Brain (organoid and tissue), 16 donors: ENCODE measurements at places on chromosomes 6 and 20. TPM values are rescaled to one million over a fixed set of nuclear protein-coding genes. Genes with fewer than 3 reads are reported as not detected.
A peak's percentile ranks its signal among the peaks of the same experiment; 100 is the strongest.

DNA sequence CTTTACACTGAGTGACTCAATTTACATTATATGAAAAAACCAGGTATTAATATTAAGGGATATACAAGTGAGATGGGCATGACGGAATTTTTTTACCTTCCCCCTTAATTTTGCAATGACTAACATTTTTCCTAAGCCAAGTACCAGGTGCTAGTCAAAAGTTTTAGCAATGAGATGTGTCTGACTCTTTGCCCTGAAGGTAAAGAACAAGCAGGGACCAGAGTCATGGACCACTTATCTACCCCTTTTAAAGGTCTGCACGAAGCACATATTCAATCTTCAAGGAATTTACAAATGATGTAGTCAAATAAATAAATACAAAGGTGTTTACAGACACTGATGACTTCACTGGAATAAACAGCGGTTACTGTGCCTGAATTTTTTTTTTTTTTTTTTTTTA lies 1.4 kb downstream of the GLO1 start:
- no peak for DNase-seq

GRCh38 chr20:54981175-54981574 lies 505.8 kb downstream of the DOK5 start:
- no peak for DNase-seq

GRCh38 chr20:50331469-50332363 lies 141.1 kb downstream of the CEBPB start:
- DNase-seq = no peak

DNA sequence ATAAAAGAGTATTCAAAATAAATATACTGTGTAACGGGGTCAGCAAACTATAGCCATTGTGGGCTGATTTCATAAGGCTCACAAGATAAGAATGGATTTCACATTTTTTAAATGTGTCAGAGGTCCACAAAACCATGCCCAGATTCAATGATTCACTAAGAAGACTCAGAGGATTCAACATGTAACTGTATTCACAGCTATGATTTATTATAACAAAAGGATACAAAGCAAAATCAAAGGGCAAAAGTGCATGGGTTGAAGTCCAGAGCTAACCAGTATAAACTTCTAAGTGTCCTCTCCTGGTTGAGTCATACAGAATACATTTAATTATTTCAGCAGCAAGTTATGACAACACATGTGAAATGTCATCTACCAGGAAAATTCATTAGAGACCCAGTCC lies 49.2 kb downstream of the TBC1D32 start:
- DNase-seq = no peak

GRCh38 chr20:53943522-53944291 lies 126.7 kb downstream of the BCAS1 start:
- DNase-seq = peak; percentile 71

DNA sequence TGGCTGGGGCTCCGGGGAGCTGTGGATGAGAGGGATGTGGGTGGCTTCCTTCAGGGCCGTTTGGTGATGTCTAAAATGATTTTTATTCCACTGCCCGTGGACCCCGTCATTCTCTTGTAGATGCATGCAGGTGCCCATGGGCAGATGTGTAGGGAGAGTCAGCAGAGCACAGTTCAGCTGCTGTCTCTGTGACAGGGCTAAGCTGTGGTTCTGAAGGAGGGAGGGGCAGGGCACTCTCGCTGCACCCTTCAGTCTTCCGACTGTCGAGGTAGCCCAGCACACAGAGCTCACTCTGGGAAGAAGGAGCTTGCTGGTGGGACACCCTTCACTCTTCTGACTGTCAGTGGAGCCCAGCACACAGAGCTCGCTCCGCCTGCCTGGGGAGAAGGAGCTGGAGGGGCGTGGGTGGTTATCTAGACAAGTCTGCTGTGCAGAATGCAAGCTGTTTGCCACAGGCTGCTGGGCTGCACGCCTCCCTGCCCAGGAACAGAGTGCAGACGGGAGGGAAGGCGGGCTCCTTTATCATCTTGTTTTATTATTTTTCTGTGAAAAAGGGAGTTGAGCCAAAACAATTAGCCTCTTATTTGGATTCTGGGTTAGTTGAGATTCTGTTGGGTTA lies 28.4 kb upstream of the ADRM1 start:
- DNase-seq = no peak

DNA sequence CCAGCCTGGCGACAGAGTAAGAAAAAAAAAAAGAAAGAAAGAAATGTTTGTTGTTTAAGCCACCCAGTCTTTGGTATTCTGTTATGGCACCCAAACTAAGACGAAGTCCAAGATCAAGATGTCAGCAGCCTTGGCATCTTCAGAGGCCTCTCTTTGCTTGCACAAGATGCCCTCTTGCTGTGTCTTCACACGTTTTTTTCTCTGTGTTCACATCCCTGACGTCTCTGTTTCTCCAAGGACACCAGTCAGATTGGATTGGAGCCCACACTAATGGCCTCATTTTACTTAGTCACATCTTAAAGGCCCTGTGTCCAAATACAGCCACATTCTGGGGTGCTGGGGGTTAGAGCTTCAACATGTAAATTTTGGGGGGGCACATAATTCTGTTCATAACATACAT lies 380.9 kb downstream of the GJA1 start:
- no peak for DNase-seq

DNA sequence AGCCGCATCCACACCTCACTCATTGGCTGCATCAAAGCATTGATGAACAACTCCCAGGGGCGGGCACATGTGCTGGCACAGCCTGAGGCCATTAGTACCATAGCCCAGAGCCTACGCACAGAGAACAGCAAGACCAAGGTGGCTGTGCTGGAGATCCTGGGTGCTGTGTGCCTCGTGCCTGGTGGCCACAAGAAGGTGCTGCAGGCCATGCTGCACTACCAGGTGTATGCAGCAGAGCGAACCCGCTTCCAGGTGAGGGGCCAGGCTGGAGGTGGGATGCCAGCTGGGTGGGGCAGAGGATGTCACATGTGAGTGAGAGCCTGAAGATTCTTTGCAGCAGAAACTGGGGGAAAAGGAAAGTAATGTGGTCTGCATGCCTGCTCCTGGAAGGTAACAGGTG lies 66.7 kb downstream of the MOCS1 start:
- DNase-seq = no peak

GRCh38 chr20:3935956-3936340 lies 46.8 kb downstream of the PANK2 start:
- DNase-seq = no peak

DNA sequence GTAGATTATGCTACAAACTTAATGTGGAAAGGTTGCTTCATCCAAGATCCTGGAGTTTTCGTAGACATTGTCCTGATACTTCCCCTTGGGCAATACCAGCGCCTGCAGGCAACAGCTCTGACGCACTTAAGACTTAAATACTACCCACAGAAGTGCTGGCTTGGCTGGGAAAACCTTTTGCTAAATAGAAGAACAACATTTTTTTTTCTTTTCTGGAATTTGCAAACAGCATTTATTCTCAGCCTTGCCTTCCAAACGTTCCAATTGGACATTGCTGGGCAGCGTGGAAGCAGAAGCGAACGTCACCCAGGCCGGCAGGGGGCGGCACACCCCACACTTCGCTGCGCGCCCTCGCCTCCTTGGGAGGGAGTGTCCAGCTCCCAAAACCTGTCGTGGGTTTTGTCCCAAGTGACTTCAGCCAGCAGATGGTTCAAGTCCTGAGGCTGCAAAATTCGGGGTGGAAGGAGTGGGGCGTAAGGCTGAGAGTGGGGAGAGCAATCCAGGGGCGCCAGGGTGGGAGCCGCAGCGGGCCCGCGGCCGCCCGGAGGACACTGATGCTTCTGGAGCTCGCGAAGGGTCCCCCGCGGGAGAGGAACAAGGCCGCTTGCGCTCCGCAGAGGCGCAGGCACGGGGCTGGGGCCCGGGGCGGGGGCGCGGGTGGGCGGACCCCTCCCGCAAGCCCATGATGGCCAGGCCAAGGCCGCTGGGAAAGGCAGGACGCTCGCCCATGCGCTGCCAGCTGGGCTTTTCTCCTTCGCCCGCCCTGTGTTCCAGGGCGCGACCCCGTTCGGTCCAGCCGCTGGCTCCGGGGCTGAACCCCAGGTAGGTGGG lies 60.8 kb upstream of the MAP3K4 start:
- peak; percentile 88 for DNase-seq

DNA sequence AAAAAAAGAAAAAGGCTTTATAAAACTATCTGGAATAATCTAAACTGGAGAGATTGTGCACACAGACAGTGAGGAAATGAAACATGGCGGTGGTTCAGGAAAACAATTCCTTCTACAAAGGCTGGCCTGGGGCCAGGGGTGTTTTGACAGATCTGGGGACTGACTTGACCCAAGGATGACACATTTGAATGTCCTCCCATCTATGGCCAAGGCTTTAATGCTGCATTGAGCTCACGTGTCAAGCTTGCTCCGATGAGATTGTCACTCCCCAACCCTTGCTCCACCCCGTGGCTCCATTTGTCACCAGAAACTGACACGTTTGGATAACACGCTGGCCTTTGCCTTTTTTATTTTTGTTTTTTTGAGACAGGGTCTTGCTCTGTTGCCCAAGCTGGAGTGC lies 156.1 kb downstream of the ZFP64 start:
- DNase-seq = no peak

DNA sequence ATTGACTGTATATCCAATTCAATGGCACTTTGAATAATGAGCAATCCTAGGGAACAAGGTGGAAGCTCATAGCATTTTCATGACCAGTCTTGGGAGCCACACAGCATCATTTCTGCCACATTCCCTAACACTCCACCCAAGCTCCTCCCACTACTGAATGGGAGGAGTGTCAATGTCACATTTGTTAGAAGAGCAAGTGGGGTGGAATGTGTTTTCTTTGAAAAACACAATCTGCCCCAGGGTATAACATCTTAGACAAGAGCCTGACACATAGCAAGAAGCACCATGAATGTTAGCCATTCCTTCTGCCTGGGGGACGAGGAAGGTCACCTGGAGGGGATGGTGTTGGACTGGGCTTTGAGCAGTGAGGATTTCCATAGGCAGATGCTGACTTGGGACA lies 258.3 kb upstream of the PMEPA1 start:
- no peak for DNase-seq

GRCh38 chr20:53935344-53936084 lies 134.9 kb downstream of the BCAS1 start:
- no peak for DNase-seq

DNA sequence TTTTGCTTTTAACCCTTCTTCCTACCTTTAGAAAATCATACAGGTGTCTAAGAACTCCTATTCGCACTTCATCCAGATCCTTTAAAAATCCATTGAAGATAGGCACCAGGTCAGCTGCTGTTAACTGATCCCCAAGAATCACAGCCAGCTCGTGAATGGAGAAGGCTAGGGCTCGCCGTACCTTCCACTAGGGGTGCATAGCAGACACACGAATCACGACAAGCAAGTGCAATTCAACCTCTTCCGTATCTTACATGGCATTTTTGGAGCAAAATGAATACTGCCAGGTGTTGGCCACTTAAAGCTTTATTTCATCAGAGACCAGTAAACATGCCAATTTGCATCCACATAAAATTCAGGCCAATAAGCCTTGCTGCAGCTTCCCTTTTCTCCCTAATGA lies 10.8 kb upstream of the ANKRD60 start:
- DNase-seq = no peak

GRCh38 chr20:49937027-49937929 lies 1.1 kb downstream of the RNF114 start:
- no peak for DNase-seq

GRCh38 chr20:6705106-6705766 lies 62.2 kb upstream of the BMP2 start:
- no peak for DNase-seq

- DNase-seq = no peak
Observed at GRCh38 chr6:127131772-127132376, 13.4 kb downstream of the RSPO3 start.

DNA sequence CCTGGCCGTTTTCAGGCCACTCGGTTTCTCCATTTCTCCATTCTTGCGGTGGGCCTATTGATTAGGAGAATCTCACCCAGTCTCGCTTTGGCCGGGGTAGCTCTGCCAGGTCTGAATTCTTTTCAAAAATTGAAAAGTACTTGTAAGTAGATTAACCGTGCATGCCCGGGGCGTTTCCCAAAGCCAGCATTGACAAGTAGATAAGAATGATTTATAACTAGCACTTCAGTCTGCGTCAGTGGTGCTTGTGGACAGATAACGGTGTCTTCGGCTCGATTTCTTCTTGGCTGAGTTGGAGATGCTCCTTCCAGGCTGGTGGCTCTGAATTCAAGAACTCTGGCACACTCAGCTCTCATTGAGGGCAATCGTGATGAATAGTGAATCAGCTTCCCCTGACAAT lies 29.0 kb downstream of the SLC24A3 start:
- no peak for DNase-seq

DNA sequence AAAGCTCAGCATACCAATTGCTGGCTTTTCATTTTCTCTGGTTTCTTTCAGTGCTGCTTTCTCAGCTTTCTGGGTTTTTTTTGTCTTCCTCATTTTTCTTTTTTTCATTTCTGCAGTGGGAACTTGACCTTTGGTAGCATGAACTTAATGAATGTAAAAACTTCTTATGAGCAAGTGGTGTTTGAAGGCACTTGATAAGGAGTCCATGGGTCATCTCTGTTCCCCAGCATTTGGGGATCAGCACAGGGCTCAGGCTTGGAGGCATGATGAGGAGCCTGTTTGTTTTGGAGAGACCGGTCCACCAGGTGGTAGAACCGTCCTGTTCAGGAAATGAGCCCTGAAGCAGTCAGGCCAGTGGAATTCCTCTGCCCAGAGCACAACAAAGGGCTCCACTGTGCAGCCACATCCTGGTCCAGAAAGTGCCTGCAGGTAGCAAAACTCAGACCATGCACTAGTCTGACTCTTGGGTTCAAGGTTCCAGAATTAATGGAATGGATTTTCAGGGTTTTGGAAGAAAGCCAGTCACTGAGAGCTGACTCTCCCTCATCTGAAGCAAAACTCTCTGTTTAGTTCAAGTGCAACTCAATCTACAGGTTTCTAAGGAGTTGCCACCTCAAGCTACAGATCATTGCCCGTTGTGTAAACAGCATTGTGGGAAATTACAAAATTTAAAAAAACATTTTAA lies 52.3 kb upstream of the ADGRF1 start:
- DNase-seq = no peak

The BPIFB4 gene
- not detected for polyA plus RNA-seq

The SIRPB2 gene
- polyA plus RNA-seq = 0.95 TPM

The CRYBG1 gene
- 0.31 TPM for polyA plus RNA-seq

The LST1 gene
- 11.2 TPM for polyA plus RNA-seq

The RAD21L1 gene
- polyA plus RNA-seq = not detected

The EPHA7 gene
- 5.8 TPM for polyA plus RNA-seq

The SUMO4 gene
- polyA plus RNA-seq = not detected

The PAX1 gene
- polyA plus RNA-seq = not detected

The DLL1 gene
- 22.0 TPM for polyA plus RNA-seq

The DDX39B gene
- 267 TPM for polyA plus RNA-seq
